ENCODE measurements at places on chromosomes 6 and 20.

- DNase-seq = no peak
- H3K27ac ChIP-seq = no peak overlapping the region
- no peaks in the 10 kb centered on the region for H3K27me3 ChIP-seq
- H3K4me3 ChIP-seq = no peak overlapping the region
- no peaks in the 10 kb centered on the region for H3K36me3 ChIP-seq
Measured at GRCh38 chr6:54076159-54076789, 35.0 kb upstream of the MLIP start.

DNA sequence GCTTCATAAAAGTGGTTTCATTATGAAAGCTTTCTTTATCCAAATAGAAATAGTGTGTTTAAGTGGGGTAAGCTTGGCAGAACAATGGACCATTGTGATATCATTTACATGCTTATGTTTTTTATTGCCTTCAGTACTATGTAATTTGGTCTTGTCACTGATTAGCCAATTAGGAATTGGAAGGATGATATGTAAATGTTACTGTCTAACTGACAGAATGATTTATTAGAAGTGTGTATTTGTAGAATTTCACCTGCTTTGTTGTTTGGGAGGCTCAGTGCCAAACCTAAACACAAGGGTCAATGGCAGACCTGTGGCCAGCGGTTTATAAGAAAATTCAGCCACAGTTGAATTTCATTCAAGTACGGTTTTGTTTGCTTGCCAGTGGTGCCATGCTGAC lies 39.0 kb downstream of the AIG1 start:
- H3K36me3 ChIP-seq = peaks cover 5% of the 10 kb centered on the region
- no peak overlapping the region for H3K27ac ChIP-seq
- DNase-seq = no peak
- no peaks in the 10 kb centered on the region for H3K4me1 ChIP-seq
- H3K4me3 ChIP-seq = no peak overlapping the region

DNA sequence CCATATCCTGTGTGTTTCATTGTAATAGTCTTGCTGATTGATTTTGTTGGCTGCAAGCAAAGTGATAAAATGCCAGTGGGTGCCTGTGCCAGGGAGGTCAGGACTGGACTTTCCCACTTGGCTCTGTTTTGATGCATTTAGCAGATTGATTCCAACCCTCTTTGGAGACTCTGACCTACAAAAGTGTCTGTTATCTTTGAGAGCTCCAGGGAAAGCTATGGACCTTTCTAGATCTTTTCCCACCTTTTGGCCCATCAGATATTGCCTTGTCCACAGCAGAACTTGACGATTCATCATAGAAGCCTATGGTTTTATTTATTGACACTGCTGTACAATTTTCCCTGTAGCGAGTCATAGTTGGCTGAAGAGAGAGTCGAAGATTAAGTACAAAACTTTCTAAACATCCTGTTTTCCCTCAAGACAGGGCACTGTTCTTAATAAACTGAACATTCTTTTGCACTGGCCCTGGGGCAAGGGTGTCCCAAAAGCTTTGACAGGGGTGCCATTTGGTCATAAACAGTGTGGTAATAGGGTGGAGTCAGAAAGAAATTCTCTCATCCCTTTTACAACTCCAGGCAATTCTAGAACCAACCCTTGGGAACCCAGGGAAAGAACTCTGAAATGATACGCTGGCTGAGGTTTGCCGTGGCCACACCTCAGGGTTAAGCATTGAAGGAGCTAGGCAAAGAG lies 53.7 kb downstream of the E2F3 start:
- no peak for DNase-seq
- peaks cover 4% of the 10 kb centered on the region for H3K27me3 ChIP-seq
- H3K27ac ChIP-seq = peak overlapping the region; percentile 40
- no peak overlapping the region for H3K4me3 ChIP-seq
- H3K4me1 ChIP-seq = peaks cover 11% of the 10 kb centered on the region
- H3K36me3 ChIP-seq = peaks cover 97% of the 10 kb centered on the region

DNA sequence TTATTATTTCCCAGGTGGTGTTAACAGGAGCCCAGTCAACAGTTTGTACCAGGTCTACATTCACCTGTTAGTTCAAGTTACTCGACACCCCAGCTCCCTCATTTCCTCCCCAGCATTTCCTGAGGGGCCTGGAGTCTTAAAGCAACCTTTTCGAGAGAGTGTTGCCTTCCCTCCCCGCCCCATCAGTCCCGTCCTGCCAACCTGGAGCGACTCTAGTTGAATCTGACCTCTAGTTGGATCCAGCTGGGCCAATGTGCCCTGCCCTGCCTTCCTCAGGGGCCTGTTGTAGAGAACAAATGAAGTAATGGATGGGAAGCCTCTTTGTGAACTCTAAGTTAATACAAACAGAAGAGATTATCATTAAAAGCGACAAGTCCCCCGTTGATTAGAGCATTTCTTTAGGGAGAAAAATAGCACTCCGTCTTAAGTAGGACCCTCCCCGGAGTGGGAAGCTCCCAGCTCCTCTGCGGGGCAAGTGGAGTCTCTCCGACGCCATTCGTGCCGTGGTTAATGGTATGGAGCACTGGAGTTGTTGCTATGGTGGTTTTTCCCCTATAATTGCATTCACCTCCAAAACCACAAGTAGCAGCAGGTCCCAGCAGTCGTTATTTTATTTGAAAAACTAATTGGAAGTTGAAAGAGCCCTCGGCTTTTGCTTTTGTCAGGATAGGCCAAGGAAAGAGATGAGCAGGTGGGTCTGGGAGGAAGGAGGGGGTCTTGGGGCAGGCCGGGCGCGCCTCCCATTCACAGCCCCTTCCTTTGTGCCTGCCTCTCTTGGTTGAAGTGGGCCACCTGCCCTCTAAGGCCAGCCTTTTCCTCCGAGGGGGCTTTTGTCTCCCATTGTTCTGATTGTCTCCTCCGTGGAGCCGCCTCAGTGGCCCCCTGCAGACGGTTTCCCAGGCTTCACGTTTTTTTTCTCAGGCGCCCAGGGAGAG lies 16.1 kb downstream of the GHRH start:
- no peak for DNase-seq
- peaks cover 40% of the 10 kb centered on the region for H3K36me3 ChIP-seq
- no peaks in the 10 kb centered on the region for H3K27me3 ChIP-seq
- H3K4me1 ChIP-seq = peaks cover 15% of the 10 kb centered on the region
- H3K4me3 ChIP-seq = no peak overlapping the region

- DNase-seq = no peak
- H3K27ac ChIP-seq = no peak overlapping the region
- H3K4me1 ChIP-seq = no peaks in the 10 kb centered on the region
- H3K4me3 ChIP-seq = no peak overlapping the region
- no peaks in the 10 kb centered on the region for H3K36me3 ChIP-seq
Measured at GRCh38 chr6:135251498-135252441, 70.7 kb downstream of the MYB start.

GRCh38 chr20:34232494-34233087 lies 8.6 kb upstream of the ASIP start:
- H3K27me3 ChIP-seq = peaks cover 11% of the 10 kb centered on the region
- no peaks in the 10 kb centered on the region for H3K4me1 ChIP-seq
- no peak overlapping the region for H3K4me3 ChIP-seq
- no peak for DNase-seq
- no peak overlapping the region for H3K27ac ChIP-seq

- no peak overlapping the region for H3K27ac ChIP-seq
- H3K36me3 ChIP-seq = peaks cover 21% of the 10 kb centered on the region
- H3K4me3 ChIP-seq = no peak overlapping the region
- no peak for DNase-seq
Measured at GRCh38 chr6:18135171-18135570, 12.7 kb upstream of the NHLRC1 start.

DNA sequence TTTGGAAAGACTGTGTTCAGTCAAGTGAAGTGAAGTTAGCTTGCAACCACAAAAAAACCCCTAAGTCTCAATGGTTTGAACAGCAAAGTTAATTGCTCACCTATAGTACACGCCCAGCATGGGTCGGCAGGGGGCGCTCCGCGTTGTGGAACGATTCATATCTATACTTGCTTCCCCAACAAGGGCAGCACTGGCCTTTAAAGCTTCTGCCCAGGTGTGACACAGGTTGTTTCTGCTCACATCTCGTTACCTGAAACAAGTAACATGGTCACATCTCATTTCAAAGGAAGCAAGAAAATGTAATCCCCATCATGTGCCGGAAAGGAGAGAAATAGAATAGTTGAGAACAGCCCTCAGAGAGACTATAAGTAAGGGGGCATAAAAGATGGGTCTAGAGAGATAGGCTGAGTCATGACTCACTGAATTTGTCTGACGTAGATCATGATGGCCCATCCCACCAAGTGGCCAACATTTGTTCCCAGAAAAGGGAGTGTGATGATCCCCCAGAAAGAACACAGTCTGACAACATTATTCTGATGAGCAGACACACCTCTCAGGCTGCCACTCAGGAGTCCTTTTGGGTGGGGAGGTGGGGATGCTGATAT lies 29.0 kb downstream of the HNF4A start:
- peak; percentile 92 for DNase-seq
- H3K4me1 ChIP-seq = peaks cover 13% of the 10 kb centered on the region
- peaks cover 10% of the 10 kb centered on the region for H3K27me3 ChIP-seq
- no peak overlapping the region for H3K4me3 ChIP-seq
- H3K36me3 ChIP-seq = no peaks in the 10 kb centered on the region

- H3K4me3 ChIP-seq = no peak overlapping the region
- peaks cover 6% of the 10 kb centered on the region for H3K36me3 ChIP-seq
- no peaks in the 10 kb centered on the region for H3K27me3 ChIP-seq
- H3K27ac ChIP-seq = no peak overlapping the region
- peaks cover 7% of the 10 kb centered on the region for H3K4me1 ChIP-seq
- no peak for DNase-seq
Measured at GRCh38 chr6:36908747-36909146, 23.0 kb downstream of the C6orf89 start.

GRCh38 chr20:19047951-19048296 lies 164.5 kb upstream of the SLC24A3 start:
- H3K4me1 ChIP-seq = no peaks in the 10 kb centered on the region
- H3K36me3 ChIP-seq = no peaks in the 10 kb centered on the region
- H3K4me3 ChIP-seq = no peak overlapping the region
- no peak for DNase-seq

DNA sequence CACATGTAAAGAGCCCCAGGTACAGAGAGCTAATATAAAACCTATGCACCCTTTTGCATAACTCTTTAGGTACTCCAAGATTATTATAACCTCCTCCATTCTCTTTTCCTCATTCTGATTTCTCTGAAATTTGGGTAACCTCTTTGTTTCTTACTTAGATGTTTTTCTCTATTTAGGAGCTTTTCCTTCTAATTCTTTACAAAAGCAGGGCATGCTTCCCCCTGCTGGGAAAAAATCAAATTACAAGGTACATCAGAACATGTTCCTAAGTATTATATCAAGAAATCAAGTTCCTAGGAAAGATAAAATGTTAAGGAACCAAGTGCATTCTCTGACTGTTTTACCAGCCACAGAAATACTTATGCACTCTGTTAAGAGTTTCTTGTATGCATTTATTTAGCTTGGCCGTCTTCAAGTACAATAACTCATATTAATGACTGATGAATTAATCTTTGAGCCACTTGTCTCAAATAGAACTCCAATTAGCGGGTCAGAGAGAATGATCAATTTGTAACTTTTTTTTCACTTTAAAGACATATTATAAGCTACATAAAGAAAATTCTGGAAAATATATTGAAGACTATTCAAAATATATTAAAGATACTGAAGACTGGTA lies 2.1 kb downstream of the KHDRBS2 start:
- peak overlapping the region; percentile 4 for H3K4me3 ChIP-seq
- H3K4me1 ChIP-seq = peaks cover 23% of the 10 kb centered on the region
- H3K27ac ChIP-seq = no peak overlapping the region
- H3K36me3 ChIP-seq = no peaks in the 10 kb centered on the region

DNA sequence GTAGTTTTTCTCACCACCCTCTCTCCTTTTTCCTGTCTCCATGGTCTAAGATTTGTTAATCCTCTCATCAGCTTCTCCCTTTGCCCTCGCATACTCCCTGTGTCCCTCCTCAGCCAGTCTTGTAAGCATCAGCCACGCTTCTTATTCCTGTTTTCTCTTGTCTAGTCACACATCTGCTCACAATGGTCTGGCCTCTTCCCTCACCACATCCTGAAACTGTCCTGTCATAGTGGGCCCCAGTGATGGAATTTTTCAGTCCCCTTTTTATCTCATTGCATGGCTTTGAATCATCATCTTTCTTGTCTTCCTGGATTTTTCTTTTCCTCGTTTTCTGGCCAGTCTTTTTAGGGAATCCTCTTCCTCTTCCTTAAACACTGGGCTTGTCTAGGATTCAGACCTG lies 57.2 kb downstream of the GFRA4 start:
- H3K4me1 ChIP-seq = no peaks in the 10 kb centered on the region
- peaks cover 63% of the 10 kb centered on the region for H3K36me3 ChIP-seq
- H3K4me3 ChIP-seq = no peak overlapping the region
- no peak for DNase-seq

- H3K27me3 ChIP-seq = no peaks in the 10 kb centered on the region
- no peak overlapping the region for H3K4me3 ChIP-seq
- H3K4me1 ChIP-seq = peaks cover 10% of the 10 kb centered on the region
- H3K36me3 ChIP-seq = no peaks in the 10 kb centered on the region
Measured at GRCh38 chr6:93123585-93123984, 295.8 kb downstream of the EPHA7 start.

GRCh38 chr6:153015094-153015640 lies 12.7 kb upstream of the MTRF1L start:
- H3K27ac ChIP-seq = no peak overlapping the region
- H3K4me1 ChIP-seq = no peaks in the 10 kb centered on the region
- no peaks in the 10 kb centered on the region for H3K27me3 ChIP-seq
- H3K36me3 ChIP-seq = no peaks in the 10 kb centered on the region

DNA sequence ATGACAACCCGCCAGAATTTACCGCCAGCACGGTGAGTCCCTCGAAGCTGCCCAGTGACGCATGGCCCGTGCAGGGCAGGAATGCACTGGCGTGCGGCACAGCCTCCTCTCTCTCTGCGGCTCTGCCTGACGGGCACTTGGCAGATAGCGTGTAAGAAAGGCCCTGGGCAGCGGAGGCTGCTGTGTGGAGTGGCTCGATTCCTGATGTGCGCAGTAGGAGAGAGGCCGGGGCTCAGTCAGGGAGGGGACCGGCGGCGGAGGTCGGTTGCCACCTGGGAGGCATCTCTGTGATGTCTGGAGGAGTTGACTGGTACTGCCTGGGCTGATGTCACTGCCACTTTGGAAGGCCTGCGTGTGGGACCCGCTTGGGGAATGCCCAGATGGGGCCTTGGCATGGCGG lies 170.7 kb downstream of the TAF4 start:
- H3K4me3 ChIP-seq = no peak overlapping the region
- H3K4me1 ChIP-seq = no peaks in the 10 kb centered on the region
- H3K27ac ChIP-seq = no peak overlapping the region
- peaks cover 41% of the 10 kb centered on the region for H3K27me3 ChIP-seq
- DNase-seq = no peak

DNA sequence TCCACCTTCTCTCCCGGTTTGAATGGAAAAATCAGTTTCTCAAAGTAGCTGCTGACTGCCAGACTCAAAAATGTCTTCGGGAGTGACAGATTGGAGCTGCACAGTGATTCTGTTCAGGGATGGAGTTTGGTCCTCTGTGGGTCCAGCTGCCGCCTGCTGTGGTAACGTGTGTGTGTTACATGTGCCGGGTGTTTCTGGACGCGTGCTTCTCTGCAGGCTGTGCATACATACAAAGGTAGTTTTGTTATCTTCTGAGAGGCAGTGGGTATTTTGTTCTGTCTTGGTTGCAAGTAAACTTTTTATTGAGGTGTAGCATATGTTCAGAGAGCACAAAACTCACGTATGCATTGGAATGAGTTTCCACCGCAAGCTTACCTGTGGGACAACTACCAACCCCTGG lies 41.3 kb upstream of the NAA20 start:
- H3K36me3 ChIP-seq = peaks cover 71% of the 10 kb centered on the region
- peaks cover 70% of the 10 kb centered on the region for H3K4me1 ChIP-seq
- H3K27me3 ChIP-seq = no peaks in the 10 kb centered on the region
- H3K4me3 ChIP-seq = no peak overlapping the region
- peak overlapping the region; percentile 99 for H3K27ac ChIP-seq
